NCI-H187 treated with DMSO at 0.1 percent for 48 hours (cell line): ENCODE measurements at places on chromosomes 7 and 10.

DNA sequence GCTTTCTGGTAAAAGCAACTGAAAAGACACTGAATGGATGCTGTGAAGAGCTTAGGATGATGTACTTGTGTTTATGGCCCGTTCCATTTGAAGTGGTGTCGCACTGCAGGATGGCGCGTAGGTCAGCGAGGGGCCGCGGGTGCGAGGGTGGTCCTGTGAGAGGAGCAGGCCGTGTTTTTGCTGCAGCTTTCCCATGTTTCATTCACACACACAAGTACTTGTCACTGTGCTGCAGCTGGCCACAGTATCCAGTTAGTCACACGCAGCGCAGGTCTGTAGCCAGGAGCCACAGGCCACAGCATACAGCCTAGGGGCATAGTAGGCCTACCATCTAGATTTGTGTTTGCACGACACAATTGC is 23.2 kb downstream of the WIPI2 start:
- DNase-seq: no peak

DNA sequence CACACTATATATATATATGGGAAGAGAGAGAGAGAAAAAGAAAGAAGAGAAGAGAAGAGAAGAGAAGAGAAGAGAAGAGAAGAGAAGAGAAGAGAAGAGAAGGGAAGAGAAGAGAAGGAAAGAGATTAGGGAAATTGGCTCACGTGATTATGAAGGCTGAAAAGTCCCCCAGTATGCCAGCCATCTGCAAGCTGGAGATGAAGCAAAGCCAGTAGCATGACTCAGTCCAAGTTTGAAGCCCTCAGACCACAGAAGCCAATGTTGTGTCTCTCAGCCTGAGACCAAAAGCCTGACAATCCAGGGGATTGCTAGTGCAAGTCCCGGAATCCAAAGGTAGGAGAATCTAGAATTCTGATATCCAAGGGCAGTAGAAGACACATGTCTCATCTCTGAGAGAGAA is 206.3 kb upstream of the PRSS1 start:
- no peak for DNase-seq

- DNase-seq: no peak
Measured at GRCh38 chr10:5951167-5951711, 26.1 kb downstream of the IL15RA start.

DNA sequence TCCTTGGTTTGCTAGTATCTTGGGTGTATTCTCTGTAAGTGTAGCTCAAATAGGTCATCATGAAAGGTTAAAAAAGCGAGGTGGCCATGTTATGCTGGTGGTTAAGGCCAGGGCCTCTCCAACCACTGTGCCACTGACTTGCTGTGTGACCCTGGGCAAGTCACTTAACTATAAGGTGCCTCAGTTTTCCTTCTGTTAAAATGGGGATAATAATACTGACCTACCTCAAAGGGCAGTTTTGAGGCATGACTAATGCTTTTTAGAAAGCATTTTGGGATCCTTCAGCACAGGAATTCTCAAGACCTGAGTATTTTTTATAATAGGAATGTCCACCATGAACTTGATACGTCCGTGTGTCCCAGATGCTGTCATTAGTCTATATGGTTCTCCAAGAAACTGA is 17.1 kb downstream of the SCD start:
- no peak for DNase-seq

GRCh38 chr7:106535234-106535932 is 125.6 kb downstream of the CCDC71L start:
- no peak for DNase-seq

- DNase-seq: no peak
Measured at GRCh38 chr7:44673324-44673723, 66.9 kb downstream of the OGDH start.

DNA sequence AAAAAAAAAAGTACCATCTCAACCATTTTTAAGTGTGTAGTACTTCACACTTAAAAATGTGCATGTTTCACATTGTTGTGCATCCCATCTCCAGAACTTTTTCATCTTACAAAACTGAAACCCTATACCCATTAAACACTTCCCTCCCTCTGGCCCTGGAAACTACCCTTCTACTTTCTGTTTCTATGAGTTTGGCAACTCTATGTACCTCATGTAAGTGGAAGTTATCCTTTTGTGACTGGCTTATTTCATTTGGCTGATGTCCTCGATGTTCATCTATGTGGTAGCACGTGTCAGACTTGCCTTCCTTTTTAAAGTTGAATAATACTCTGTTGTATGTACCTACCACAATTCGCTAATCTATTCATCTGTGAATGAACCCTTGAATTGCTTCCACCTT is 12.2 kb downstream of the KCNMA1 start:
- DNase-seq: no peak
